Naive thymus-derived CD4-positive, alpha-beta T cell (primary cell): ENCODE measurements at places on chromosomes 2 and 18. TPM values are rescaled to one million over a fixed set of nuclear protein-coding genes. Genes with fewer than 3 reads are reported as not detected.

Gene SERPINB3
- not detected for total RNA-seq

GRCh38 chr2:154198866-154199265 is 327.1 kb downstream of the GALNT13 start:
- no peak overlapping the region for H3K27ac ChIP-seq
- H3K27me3 ChIP-seq, result no peaks in the 10 kb centered on the region
- no peak overlapping the region for H3K4me3 ChIP-seq

Gene NT5DC4
- total RNA-seq, result not detected

Gene STON1
- total RNA-seq, result 1.9 TPM

DNA sequence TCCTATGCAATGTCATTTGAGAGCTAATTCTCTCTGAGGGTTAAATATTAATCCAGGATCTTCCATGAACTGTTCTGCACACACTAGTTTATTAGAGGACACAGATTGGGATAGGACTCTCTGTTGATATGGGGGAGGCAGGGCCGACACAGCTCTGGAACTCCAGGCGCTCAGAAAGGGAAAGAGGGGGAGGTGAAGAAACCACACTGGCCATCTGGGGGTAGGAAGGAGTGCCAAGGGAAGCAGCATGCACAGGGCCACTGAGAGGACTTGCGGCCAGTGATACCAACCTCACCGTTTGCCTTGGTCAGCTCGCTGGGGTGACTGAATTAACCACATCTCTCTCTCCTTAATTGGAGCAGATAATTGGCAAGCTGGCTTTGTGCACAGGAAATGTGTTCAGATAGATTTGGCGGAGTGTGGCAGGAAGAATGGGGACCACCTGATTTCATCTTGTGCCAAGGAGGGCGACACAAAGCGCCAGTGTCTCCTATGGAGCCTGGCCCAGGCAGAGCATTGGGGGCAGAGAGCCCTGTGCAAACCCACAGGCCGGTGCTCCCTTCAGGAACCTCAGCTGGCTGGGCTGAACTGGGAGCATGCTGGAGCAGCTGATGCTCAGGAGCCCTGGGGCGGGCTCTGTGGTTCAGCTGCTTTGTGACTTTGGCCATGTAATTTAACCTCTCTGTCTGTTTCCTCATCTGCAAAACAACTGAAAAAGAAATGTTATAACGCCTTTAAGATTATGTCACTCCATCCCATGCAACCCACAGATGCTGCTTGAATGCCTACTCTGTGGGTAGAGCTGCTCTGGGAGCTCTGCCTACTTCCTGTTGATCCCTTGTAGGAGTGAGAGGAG is 114.7 kb upstream of the STON1 start:
- H3K27ac ChIP-seq, result no peak overlapping the region
- no peaks in the 10 kb centered on the region for H3K27me3 ChIP-seq
- no peak overlapping the region for H3K4me3 ChIP-seq
- DNase-seq, result no peak

- no peaks in the 10 kb centered on the region for H3K36me3 ChIP-seq
- no peak overlapping the region for H3K4me3 ChIP-seq
Measured at GRCh38 chr2:191258996-191259395, 13.8 kb downstream of the MYO1B start.

Gene GRHL1
- total RNA-seq, result 0.18 and 0.65 TPM in 2 replicates

GRCh38 chr2:27871802-27872201 is 18.4 kb downstream of the RBKS start:
- H3K27ac ChIP-seq, result no peak overlapping the region
- H3K4me3 ChIP-seq, result no peak overlapping the region
- no peaks in the 10 kb centered on the region for H3K27me3 ChIP-seq
- DNase-seq, result no peak
- no peaks in the 10 kb centered on the region for H3K36me3 ChIP-seq

GRCh38 chr2:54859416-54859815 is 136.0 kb downstream of the EML6 start:
- H3K27ac ChIP-seq, result no peak overlapping the region
- H3K27me3 ChIP-seq, result no peaks in the 10 kb centered on the region
- H3K4me1 ChIP-seq, result no peaks in the 10 kb centered on the region

DNA sequence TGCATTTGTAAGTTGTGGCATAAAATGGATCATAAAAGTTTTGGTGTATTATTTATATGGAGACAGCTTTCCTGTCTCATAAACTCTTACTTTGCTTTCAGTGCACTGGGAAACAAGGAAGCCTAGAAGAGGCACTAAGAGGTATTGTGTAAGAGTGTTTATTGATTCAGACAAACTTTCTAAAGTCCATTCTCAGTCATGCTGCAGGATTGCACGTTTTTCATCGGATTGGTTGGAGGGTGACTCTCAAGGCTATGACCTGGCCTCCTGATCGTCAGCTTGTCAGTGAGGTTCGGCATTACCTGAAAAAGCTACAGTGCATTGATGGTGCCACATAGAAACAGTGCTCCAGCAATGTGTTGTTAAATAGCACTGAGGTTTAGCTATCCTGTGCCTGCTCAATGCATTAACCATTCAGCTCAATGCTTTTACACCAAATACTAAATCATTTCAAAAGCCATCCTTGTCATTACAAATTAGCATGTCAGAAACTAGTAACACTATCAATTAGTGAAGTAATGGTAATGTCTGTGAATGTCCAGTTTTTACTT is 545.5 kb downstream of the CBLN2 start:
- DNase-seq, result no peak
- H3K27me3 ChIP-seq, result no peaks in the 10 kb centered on the region
- no peaks in the 10 kb centered on the region for H3K36me3 ChIP-seq
- H3K27ac ChIP-seq, result no peak overlapping the region
- H3K4me3 ChIP-seq, result no peak overlapping the region

DNA sequence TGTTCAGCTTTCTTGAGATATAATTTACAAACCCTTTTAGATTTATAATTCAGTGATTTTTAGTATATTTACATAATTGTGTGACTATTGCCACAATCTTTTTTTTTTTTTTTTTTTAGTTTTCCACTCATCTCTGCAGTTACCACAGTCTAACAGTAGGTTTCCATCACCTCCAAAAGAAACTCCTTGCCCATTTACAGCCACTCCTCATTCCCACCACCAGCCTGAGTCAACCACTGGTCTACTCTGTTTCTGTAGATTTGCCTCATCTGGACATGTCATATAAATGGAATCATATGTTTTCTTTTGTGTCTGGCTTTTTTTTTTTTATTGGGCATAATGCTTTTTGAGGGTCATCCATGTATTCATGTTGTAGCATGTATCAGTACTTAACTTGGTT is 16.1 kb downstream of the MTX2 start:
- H3K36me3 ChIP-seq, result no peaks in the 10 kb centered on the region
- H3K27me3 ChIP-seq, result no peaks in the 10 kb centered on the region
- no peak for DNase-seq
- H3K27ac ChIP-seq, result no peak overlapping the region
- peaks cover 7% of the 10 kb centered on the region for H3K4me1 ChIP-seq

DNA sequence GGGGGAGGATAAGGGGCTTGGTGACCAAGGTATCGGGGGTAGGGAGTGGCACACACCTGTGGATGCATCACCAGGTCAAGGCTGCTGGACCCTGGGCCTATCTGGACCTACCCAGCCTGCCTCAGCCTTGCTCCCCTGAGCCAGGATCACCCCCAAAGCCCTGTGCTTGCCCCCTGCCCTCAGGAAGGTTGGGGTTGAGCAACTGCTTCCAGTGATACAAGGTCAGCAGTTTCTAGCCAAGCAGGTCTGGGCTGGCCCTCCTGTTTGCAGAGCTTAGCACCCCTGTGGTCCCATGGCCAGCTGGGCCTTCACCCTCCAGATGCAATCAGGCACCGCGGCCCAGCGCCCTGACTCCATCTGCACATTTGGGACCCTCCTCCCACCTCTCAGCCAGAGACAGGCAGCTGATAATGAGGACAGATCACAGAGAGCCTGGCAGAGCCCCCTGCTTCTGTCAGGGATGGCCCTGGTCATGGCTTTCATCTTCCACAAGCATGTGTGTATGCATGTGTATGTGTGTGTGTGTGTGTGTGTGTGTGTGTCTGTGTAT is 154.6 kb downstream of the TFCP2L1 start:
- no peaks in the 10 kb centered on the region for H3K36me3 ChIP-seq
- DNase-seq, result no peak
- H3K27me3 ChIP-seq, result peaks cover 2% of the 10 kb centered on the region

GRCh38 chr2:48433682-48434081 is 96.3 kb upstream of the STON1 start:
- H3K4me1 ChIP-seq, result no peaks in the 10 kb centered on the region
- H3K4me3 ChIP-seq, result no peak overlapping the region
- no peak overlapping the region for H3K27ac ChIP-seq
- H3K27me3 ChIP-seq, result no peaks in the 10 kb centered on the region
- H3K36me3 ChIP-seq, result no peaks in the 10 kb centered on the region

Gene CIDEA
- total RNA-seq, result not detected

- no peaks in the 10 kb centered on the region for H3K36me3 ChIP-seq
- no peaks in the 10 kb centered on the region for H3K4me1 ChIP-seq
- no peaks in the 10 kb centered on the region for H3K27me3 ChIP-seq
- DNase-seq, result no peak
- H3K4me3 ChIP-seq, result no peak overlapping the region
Measured at GRCh38 chr2:133790711-133791110, 222.4 kb upstream of the NCKAP5 start.

DNA sequence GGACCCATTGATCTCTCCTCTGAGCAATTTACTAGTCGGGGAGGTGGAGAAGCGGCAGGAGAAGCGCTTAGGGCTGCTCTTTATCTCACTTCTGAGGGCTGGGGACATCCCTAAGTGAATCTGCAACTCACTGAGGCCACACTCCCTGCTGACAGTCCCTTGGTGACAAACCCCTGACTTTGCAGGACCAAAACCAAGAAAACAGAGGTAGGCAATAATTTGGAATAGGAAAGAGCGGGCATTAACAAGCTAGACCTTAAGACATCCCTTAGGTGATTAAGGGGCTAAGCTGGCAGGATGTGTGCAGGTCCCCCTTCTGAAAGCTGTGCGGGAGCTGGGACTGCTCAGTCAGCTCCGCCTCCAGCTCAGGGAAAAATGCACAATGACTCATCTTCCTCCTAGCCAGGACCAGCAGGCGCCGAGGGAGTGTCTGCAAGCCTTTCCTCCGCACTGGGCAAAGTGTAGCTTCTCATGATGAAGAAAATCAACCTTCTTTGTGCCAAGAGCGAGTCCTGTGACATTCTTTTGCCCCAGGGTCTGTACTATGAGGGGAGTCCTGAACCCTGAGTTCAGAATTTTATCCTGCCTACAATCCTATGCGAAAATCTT is 63.3 kb downstream of the BOD1L2 start:
- H3K4me3 ChIP-seq, result no peak overlapping the region
- no peaks in the 10 kb centered on the region for H3K36me3 ChIP-seq
- no peak overlapping the region for H3K27ac ChIP-seq
- H3K4me1 ChIP-seq, result no peaks in the 10 kb centered on the region
- H3K27me3 ChIP-seq, result no peaks in the 10 kb centered on the region
- DNase-seq, result no peak

Gene GNLY
- 108 and 112 TPM in 2 replicates for total RNA-seq

- no peak overlapping the region for H3K4me3 ChIP-seq
- no peaks in the 10 kb centered on the region for H3K27me3 ChIP-seq
- H3K4me1 ChIP-seq, result no peaks in the 10 kb centered on the region
- DNase-seq, result no peak
Measured at GRCh38 chr2:217900010-217900779, 102.6 kb downstream of the TNS1 start.

Gene SP5
- total RNA-seq, result not detected

Gene GREB1
- total RNA-seq, result 0.35 TPM

DNA sequence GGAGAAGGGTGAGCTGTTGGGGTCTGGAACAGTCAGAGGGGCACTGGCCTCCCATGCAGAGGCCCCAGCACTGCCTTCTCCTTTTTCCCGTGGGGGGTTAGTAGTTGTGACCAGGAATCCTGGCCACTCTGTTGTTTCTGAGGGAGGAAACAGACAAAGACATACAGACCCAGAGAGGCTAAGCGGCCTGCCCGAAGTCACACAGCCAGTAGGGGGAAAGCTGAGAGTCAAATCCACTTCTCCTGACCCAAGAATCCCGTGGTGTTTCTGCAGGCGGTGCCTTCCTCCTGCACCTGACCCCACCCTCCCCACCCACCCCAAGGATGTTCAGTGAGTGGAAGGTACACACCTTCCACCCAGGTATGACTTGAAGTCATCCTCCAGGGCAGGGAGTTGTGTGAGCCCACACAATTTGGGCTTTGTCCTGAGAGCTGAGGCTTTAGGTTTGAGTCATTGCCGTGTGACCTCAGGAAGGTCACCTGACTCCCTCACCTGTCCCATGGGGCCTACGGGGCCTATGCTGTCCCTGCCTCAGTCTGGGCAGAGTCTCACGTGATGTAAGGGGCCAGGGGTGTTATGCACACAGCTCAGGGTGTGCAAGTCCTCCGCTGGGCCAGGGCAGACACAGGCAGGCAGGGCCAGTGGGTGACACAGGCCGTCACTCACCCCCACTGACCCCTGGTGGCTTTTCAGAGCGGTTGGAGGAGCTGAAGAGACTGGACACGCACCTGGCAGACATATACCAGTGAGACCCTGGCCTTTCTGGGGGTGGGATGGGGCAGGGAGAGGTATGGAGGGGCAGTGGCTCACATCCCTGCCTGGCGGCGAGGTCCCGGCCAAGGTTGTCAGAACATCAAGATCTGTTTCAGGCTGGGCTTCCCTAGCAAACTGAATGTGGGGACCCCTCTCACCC is 5.0 kb downstream of the NT5DC4 start:
- H3K4me3 ChIP-seq, result no peak overlapping the region
- DNase-seq, result no peak
- no peak overlapping the region for H3K27ac ChIP-seq
- no peaks in the 10 kb centered on the region for H3K36me3 ChIP-seq

Gene FEV
- not detected for total RNA-seq

DNA sequence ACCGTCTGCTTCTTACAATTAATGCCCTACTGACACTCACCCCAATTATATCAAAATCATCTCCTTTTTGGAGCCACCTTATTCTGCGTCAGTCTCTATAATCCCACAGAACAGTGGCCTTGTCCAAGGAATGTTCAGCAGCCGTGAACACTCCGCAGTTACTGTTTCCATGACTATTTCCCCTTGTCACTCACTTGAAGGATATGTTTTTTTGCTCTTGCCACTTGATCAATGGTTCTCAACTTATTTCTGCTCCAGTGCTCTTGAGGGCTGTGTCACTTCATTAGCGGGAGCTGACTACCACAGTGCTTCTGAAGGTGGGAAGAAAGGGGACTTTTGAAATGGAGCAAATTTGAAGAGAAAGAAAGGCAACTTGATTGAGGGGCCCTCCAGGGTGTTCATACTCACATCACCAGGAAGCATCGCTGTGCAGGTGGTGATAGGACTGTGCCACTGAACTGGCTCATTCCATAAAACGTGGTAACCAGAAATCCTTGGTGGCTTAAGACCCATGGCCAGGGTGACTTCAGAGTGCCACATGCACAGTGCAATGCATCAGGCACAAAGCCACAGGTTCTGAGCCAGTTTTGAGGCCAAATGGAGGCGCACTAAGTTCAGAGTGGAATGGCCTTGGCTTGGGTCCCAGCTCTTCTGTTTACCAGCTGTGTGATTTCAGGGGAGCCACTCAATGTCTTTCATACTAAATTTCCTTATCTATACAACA is 320.6 kb upstream of the RAB12 start:
- H3K36me3 ChIP-seq, result no peaks in the 10 kb centered on the region
- no peak overlapping the region for H3K27ac ChIP-seq
- H3K4me1 ChIP-seq, result no peaks in the 10 kb centered on the region
- H3K4me3 ChIP-seq, result no peak overlapping the region

Gene C2orf78
- total RNA-seq, result not detected

GRCh38 chr2:102967451-102967850 is 205.6 kb downstream of the TMEM182 start:
- no peaks in the 10 kb centered on the region for H3K36me3 ChIP-seq
- no peak overlapping the region for H3K4me3 ChIP-seq
- H3K27me3 ChIP-seq, result no peaks in the 10 kb centered on the region
- H3K27ac ChIP-seq, result no peak overlapping the region
- no peaks in the 10 kb centered on the region for H3K4me1 ChIP-seq

GRCh38 chr18:23722646-23723045 is 33.4 kb downstream of the LAMA3 start:
- no peak overlapping the region for H3K27ac ChIP-seq
- H3K36me3 ChIP-seq, result no peaks in the 10 kb centered on the region
- no peaks in the 10 kb centered on the region for H3K4me1 ChIP-seq
- no peaks in the 10 kb centered on the region for H3K27me3 ChIP-seq
